Suppressor macrophage treated with lipopolysaccharide for 4 hours (primary cell): ENCODE measurements at places on chromosomes 4 and X.

- no peak for DNase-seq
Observed at GRCh38 chrX:147675819-147676218, 235.9 kb upstream of the FMR1 start.

DNA sequence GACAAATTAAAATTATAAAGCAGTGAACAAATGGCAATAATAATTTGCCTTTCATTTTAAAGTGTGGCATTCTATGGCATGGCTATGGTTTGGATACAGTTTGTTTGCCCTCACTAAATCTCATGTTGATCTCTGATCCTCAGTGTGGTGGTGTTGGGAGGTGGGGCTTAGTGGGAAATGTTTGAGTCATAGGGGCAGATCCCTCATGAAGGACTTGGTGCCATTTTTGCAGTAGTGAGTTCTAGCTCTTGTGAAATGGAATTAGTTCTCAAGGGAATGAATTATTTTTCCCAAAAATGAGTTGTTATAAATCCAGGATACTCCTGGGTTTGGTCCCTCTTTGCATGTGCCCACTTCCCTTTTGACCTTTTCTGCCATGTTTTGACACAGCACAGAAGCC is 181.4 kb downstream of the AMELX start:
- DNase-seq = no peak

DNA sequence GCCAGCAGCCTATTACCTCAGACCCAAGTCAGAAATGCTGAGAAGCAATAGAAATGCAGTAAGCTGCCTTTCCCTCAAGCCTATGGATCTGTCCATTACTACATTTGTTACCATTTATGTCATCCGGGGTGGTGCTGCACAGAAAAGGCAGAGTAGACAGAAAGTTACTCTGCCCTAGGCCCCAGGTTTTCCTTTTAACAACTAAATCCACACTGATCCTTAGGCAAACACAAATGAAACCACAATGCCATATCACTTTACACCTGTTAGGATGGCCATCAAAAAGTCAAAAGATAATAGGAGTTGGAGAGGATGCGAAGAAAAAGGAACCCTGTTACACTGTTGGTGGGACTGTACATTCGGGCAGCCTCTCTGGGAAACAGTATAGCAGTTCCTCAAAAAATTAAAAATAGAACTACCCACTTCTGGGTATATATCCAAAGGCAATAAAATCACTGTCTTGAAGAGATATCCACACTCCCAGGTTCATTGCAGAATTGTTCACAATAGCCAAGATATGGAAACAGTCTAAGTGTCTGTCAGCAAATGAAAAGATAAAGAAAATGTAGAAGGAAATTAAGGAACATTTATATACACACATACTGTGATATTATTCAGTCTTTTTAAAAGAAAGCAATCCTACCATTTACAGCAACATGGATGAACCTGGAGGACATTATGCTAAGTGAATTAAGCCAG is 186.3 kb downstream of the NWD2 start:
- DNase-seq = no peak

- no peak for DNase-seq
Observed at GRCh38 chr4:66613591-66613990, 931.7 kb downstream of the CENPC start.
